ENCODE measurements at places on chromosomes 11 and 22. TPM values are rescaled to one million over a fixed set of nuclear protein-coding genes. Genes with fewer than 3 reads are reported as not detected.

Gene FOSL1
- total RNA-seq: 31.4 TPM

Gene MDK
- 183 TPM for total RNA-seq

Gene INS
- total RNA-seq: not detected

Gene APOA5
- total RNA-seq: not detected

Gene LRRC74B
- total RNA-seq: not detected

Gene CYP2D6
- total RNA-seq: not detected

Gene SCT
- not detected for total RNA-seq

Gene APOBEC3H
- 4.0 TPM for total RNA-seq

All from myometrial cell (primary cell).